ENCODE measurements at places on chromosomes 7 and 10.
A peak's percentile ranks its signal among the peaks of the same experiment; 100 is the strongest.

DNA sequence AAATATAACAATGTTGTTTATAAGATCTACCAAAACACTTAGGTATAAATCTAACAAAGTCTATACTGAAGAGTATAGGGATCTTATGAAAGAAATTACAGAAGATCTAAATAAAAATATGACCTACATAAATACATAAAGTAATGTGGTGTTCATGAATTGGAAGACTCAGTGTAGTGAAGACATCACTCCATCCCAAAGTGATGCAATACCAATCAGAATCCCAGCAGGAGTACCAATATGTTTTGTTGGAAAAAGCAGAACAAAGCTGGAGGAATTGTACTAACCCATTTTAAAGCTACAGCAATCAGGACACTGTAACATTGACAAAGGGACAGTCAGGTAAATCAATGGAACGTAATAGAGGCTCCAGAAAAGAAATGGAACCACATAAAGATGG lies 76.4 kb downstream of the CCSER2 start:
- DNase-seq: no peak

GRCh38 chr7:84647797-84648757 lies 453.5 kb upstream of the SEMA3A start:
- DNase-seq: peak; percentile 22

GRCh38 chr10:17427666-17428350 lies 26.6 kb downstream of the ST8SIA6 start:
- DNase-seq: no peak

DNA sequence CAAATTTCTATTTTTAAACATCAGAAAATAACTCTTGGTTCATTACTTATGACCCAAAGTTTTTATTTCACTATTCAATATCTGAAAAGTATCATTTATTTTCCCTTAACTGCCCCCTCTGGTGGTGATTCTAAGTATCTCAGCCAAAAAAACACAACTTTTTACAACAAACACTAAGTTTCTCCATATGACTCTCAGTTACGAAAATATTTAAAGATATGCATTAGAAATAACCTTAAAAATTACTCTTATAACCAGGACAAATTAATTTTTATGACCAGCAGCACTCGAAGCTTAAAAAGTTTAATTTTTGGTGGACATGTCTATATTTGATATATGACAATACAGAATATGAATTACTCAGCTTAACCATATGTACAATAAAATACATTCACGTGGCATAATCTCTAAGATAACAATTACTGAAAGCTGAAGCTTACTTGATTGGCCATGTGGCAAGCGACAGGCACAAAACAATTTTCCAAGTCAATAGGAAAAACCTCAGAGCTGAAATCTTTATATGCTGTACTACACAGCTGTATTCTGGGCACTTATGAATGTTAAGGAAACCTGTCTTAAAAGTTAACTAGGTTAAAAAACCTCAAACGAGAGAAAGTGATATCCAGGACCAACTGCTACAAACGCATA lies 2.3 kb downstream of the HNRNPA2B1 start:
- DNase-seq: peak; percentile 60

DNA sequence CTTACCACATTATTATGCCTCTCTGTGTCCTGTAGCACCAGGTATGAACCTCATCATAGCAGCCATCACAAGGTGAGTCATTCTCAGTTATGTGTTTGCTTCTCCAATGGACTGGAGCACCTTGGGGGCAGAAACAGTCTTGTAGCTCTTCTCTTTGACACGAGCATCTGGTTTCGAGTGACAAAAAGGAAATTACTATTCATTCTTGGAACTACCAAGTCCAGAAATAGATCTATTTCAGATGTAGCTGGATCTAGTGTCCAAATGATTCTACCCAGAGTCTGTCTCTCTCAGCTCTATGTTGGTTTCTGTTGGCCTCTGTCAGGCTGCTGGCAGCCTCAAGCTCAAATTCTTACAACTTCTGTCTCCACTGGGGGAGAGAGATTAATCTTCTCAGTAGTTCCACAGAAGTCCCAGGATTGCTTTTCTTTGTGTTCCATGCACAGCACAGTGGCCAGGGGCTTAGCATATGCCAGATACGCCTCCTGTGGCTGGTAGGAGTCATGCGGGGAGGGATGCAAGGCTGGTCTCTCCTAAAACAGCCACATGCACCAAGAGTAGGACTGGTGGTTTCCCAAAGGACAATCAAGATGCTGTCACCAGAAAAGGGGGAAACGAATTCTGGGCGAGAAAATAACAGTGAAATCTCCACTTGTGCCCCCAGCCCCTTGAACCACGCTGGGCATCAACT lies 37.2 kb upstream of the PAPSS2 start:
- peak; percentile 11 for DNase-seq

DNA sequence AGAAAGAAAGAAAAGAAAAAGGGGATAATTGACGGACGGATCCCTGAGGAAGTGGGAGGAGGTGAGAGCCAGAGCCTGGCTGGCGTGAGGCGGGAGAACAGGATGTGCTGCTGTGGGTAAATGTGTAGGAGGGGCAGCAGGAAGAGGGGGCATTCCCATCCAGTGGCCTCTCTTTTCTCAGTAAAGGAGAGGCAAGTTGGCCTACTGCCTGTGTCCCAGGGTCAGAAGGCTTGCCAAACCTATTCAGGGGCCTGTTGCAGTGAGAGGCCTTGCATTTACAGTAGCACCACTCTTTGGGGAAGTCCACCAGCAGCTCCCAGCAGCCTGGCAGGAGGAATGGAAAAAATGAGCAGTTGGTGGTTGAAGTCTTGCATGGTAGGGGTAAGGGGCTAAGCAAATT lies 26.6 kb upstream of the ASCC1 start:
- DNase-seq: no peak

DNA sequence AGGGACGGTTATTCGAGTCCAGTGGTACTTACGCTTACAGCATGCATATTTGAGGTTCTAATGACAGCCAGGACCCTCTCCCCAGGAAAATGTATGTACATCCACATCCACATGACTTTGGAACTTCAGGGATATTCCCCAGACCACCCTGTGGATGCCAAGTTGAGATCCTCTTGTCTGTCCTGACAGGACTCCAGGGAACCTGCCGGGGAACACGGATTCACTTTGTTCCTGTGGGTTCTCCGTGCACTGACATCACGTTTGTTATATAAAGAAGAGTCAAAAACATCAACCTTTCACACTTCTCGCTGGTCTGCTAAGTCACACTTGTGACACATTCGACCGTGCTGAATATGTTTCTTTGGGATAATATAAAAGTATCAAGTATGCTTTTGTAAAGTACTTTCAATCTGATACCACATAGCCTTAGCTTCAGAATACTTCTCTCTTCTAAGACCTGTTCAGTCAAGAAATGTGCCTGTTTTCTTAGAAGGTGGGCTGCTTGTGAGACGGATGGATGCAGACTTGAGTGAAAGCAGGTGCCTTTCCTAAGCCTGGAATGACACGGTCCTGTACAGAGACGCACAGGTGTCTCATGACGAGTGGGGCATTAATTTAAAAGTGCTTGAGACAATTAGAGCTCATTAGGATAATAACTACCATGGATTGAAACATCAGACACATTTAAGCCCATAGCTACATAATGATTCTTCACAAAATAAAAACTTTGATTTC lies 38.7 kb downstream of the CALML5 start:
- DNase-seq: no peak

GRCh38 chr7:157593541-157593940 lies 256.7 kb downstream of the DNAJB6 start:
- no peak for DNase-seq

- peak; percentile 49 for DNase-seq
Measured at GRCh38 chr7:24812305-24812945, 55.2 kb upstream of the GSDME start.

DNA sequence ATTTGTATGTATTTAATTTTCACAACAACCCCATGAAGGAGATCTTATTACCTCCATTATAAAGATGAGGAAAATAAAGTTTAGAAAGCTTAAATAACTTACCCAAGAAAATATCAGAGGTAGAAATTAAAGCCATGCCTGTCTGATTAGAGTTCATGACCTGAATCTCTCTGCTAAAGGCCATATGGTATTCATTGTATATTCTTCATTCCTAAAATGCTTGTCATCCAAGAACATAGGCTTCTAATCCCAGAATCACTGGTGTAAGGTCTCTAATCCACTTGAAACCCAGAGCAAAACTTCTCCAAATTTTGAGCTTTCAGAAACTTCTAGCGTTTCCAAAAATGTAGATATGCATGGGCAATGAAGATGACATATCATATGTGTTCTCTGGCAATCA lies 72.3 kb upstream of the YAE1 start:
- no peak for DNase-seq

GRCh38 chr7:94160719-94161435 lies 156.7 kb upstream of the BET1 start:
- DNase-seq: no peak

- peak; percentile 23 for DNase-seq
Measured at GRCh38 chr7:75937958-75938786, 23.2 kb downstream of the POR start.

GRCh38 chr7:81627536-81628287 lies 142.1 kb downstream of the HGF start:
- DNase-seq: peak; percentile 9

- no peak for DNase-seq
Measured at GRCh38 chr7:631964-632830, 94.3 kb upstream of the DNAAF5 start.

GRCh38 chr7:101911800-101912715 lies 94.6 kb downstream of the CUX1 start:
- DNase-seq: no peak

GRCh38 chr10:97689559-97690020 lies 2.5 kb upstream of the AVPI1 start:
- DNase-seq: no peak

DNA sequence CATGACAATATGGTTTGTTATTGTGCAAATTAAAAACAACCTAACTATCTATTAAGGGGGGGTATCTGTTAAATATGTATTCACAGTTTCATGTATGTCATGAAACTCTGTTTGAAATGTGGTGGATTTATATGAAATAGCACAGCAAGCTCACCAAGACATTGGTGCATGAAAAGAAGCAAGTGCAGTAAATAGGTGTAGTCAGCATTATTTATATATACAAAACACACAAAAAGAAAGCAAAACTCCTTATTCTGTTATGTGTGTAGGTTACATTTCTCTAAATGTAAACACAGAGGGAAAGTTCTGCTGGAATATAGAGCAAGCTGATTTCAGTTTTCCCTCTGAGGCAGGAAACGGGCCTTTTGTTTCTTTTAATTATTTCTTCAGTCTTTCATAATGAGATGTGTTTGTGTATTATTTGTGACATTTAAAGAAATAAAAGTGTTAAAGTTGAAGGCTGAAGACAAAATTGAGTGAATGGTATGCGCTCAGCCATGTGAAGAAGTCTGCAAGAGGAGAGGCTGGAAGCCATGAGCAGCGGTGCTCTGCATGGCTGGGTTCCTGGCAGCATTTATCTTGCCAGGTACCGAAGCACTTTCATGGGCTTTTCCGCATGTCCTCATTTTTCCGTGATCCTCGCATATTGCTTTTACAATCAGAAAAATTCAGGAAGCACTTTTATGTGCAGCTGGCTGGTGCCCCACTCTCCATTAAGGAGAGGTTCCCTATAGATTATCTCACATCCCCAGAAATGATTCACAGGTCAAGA lies 38.5 kb downstream of the GRID1 start:
- DNase-seq: no peak

DNA sequence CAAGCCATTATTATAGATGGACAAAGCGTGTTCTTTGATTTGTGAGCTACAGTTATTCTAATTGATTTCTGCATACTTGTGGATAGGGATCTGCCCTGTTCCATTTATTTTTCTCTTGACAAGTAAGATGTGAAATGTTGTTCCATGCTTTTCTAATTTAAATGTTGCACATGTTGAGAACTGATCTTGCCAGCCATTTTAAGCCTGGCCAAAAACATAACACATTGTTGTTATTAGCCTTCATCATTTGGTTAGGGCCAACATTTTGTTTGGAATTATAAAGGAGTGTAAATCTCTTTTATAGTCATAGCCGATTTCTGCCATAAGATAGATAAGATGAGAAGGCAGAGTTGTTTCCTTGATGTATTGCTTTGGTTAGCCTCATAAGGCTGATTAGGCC lies 117.0 kb downstream of the WNT2 start:
- DNase-seq: no peak

DNA sequence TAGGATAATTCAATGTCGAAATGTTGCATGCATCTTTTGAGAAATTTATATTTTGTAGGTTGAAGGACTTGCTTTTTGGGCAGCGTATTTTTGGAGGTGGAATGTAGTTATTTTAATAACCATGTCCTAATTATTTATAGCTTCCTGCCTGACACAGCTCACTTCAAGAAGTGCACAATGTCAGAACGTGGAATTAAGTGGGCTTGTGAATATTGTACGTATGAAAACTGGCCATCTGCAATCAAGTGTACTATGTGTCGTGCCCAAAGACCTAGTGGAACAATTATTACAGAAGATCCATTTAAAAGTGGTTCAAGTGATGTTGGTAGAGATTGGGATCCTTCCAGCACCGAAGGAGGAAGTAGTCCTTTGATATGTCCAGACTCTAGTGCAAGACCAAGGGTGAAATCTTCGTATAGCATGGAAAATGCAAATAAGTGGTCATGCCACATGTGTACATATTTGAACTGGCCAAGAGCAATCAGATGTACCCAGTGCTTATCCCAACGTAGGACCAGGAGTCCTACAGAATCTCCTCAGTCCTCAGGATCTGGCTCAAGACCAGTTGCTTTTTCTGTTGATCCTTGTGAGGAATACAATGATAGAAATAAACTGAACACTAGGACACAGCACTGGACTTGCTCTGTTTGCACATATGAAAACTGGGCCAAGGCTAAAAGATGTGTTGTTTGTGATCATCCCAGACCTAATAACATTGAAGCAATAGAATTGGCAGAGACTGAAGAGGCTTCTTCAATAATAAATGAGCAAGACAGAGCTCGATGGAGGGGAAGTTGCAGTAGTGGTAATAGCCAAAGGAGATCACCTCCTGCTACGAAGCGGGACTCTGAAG lies 620 bp downstream of the ZRANB1 start:
- peak; percentile 13 for DNase-seq

- no peak for DNase-seq
Measured at GRCh38 chr10:88164471-88164870, 301.0 kb downstream of the PTEN start.

DNA sequence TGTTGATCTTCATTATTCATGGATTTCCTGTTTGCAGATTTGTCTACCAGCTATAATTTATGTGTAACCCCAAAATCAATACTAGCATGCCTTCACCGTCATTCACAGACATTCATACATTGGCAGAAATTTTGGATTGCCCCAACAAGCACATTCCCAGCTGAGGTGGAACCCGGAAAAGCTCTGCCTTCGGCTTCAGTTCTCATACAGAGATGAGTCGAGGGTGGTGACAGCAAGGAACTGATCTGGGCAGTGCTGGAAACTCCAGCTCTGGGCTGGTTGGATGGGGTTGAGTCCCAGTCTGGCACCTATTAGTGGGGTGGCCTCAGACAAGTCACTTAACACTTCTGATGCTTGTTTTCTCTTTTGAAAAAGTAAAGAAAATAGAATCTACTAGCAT lies 267.5 kb downstream of the SNX13 start:
- DNase-seq: no peak

- no peak for DNase-seq
Measured at GRCh38 chr7:70765651-70766050, 366.3 kb upstream of the GALNT17 start.

- DNase-seq: no peak
Measured at GRCh38 chr7:173209-173918, 19.0 kb upstream of the FAM20C start.

Data from A673 (cell line).